Spleen (tissue), 13 donors: ENCODE measurements at places on chromosomes 12 and 14. TPM values are rescaled to one million over a fixed set of nuclear protein-coding genes. Genes with fewer than 3 reads are reported as not detected.

Gene SOCS2
- total RNA-seq: 32.3 TPM

Gene HECTD4
- 61.0 TPM for total RNA-seq

Gene ARHGAP9
- total RNA-seq: 148 TPM

Gene CLEC7A
- 37.4 TPM for total RNA-seq

Gene SERPINA6
- not detected for total RNA-seq

Gene KRT6C
- not detected for total RNA-seq
